ENCODE measurements at places on chromosomes 6 and 20. TPM values are rescaled to one million over a fixed set of nuclear protein-coding genes. Genes with fewer than 3 reads are reported as not detected.

The IP6K3 gene
- 0.19 TPM for total RNA-seq

The SUMO4 gene
- 10.6 TPM for total RNA-seq

The RCAN2 gene
- 2.8 TPM for total RNA-seq

The ESR1 gene
- total RNA-seq = 2.3 TPM

The GUCA1A gene
- not detected for total RNA-seq

The TSHZ2 gene
- total RNA-seq = 41.1 TPM
